ENCODE measurements at places on chromosomes 7 and 10. TPM values are rescaled to one million over a fixed set of nuclear protein-coding genes. Genes with fewer than 3 reads are reported as not detected.

- H3K27ac ChIP-seq, result no peak overlapping the region
- H3K36me3 ChIP-seq, result no peaks in the 10 kb centered on the region
- no peak for DNase-seq
Measured at GRCh38 chr7:158355456-158356065, 232.1 kb downstream of the PTPRN2 start.

Gene PLCE1
- total RNA-seq, result 0.33 TPM

Gene AKR1D1
- total RNA-seq, result not detected

DNA sequence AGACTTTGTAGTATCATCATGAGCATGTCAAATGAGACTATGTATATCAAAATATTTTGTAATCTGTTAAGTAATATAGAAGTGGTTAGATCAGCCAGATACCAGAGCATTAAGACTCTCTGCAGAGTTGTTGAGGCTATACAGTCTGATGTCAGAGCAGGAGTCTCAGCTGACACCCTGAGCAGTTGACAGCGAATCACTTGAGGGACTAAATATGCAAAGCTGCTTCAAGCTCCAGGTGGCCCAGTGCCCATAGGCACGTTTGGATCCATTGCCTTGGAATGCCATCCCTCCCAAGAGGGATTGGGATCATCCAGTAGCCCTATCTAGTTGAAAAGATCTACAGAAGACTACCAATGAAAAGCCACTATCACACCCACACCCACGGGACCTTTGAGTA, 210.2 kb downstream of the TAX1BP1 start:
- H3K4me1 ChIP-seq, result no peaks in the 10 kb centered on the region
- H3K27me3 ChIP-seq, result no peaks in the 10 kb centered on the region
- no peak for DNase-seq
- H3K27ac ChIP-seq, result no peak overlapping the region

Gene GPNMB
- total RNA-seq, result 177 TPM

DNA sequence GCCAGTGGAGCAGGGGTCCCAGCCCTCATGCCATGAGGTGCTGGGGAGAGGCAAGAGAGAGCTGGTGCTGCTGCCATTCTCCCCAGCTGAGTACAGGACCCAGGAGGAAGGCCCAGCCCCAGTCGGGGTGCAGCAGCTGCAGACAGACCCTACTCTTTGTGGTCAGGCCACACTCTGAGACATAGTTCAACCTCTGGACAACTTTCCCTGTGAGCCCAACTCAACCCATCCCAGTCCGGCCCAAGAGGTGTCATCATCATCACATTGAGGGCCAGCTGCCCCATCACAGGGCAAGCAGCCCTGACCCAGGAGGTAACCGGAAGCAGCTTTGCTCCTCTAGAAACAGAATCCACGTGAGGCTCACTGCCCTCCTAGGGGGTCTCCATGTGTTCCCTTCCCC, 133.8 kb upstream of the KCNMA1 start:
- H3K36me3 ChIP-seq, result no peaks in the 10 kb centered on the region

Gene WNT8B
- total RNA-seq, result not detected

DNA sequence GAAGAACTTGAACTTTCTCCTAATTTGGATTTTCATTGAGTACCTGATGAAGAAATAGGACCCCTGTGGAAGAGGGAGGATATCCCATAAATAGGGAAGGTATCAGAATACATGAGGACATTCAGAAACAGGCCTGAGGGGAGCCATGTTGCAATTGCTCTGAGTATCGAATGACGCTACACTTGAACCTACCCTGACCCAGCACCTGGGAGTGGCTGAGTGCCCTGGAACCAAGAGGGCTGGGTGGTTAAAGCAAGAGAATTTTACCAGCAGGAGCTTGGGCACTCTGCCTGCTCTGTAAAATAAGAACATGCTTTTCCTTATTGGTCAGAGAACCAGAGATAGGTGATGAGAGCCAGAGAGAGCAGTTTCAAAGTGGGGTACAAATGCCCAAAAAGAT, 7.2 kb downstream of the NEUROD6 start:
- H3K27me3 ChIP-seq, result peaks cover 8% of the 10 kb centered on the region
- no peak overlapping the region for H3K27ac ChIP-seq
- H3K4me3 ChIP-seq, result no peak overlapping the region
- DNase-seq, result no peak

Data from fibroblast of lung (primary cell).